Breast epithelium (tissue), 4 donors: ENCODE measurements at places on chromosomes 6 and 20. TPM values are rescaled to one million over a fixed set of nuclear protein-coding genes. Genes with fewer than 3 reads are reported as not detected.

DNA sequence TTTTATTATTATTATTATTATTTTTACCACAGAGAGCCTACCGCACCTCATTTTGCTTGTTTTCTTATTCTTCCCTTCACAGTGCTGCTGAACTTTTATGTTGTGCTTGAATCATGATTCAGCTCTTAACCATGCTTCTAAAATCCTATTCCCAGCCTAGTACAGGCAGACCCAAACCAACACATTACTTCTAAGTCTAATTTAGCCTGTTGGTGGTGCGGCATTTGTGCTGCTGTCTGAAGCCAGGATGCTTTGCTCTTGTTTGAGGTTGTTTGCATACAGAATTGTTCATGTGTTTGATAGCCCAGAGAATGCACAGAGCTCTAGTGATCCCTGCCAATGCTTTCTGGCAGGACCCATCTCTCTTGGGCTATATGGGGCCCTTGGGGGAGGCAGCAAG lies 213.5 kb upstream of the KCNG1 start:
- no peak for DNase-seq
- H3K27me3 ChIP-seq = no peaks in the 10 kb centered on the region
- H3K27ac ChIP-seq = no peak overlapping the region
- H3K4me1 ChIP-seq = no peaks in the 10 kb centered on the region
- H3K36me3 ChIP-seq = no peaks in the 10 kb centered on the region
- no peak overlapping the region for H3K4me3 ChIP-seq

DNA sequence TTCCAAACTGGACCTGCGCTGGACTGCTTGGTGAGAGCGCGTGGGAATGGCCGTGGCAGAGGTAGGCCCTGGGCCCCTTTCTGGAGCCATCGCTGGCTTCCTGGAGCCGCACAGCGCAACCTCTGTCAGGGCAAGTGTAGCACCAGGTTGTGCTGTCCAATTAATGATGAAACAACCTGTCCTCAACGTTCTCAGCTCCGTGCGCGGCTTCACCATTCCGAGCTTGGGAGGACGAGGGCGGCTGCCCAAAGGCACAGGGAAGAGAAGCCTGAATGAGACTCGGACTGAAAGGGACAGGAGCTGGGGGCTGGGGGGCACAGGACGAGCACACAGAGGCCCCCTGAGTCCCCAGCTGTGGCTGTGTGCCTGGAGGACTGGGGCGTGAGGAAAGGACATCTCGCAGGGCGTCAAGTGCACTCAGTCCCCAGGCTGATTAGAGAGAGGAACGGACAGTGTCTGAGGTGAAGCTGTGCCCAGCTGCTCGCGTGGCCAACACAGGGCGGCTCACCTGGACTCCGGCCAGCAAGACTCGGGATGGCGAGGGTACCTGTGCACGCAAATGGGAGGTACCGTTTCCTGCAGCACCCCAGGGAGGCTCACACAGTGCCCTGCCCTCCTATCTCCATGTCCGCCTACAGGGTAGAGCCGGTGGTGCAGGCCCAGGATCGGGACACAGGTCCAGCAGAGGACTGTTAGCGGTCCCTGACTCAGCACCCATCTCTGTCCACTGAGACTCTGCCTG lies 403.3 kb downstream of the TAF4 start:
- no peaks in the 10 kb centered on the region for H3K36me3 ChIP-seq
- H3K4me1 ChIP-seq = no peaks in the 10 kb centered on the region
- no peak for DNase-seq
- H3K27ac ChIP-seq = no peak overlapping the region

GRCh38 chr20:35583636-35584560 lies 31.7 kb upstream of the SPAG4 start:
- H3K4me3 ChIP-seq = no peak overlapping the region
- H3K4me1 ChIP-seq = no peaks in the 10 kb centered on the region
- H3K36me3 ChIP-seq = no peaks in the 10 kb centered on the region
- H3K27ac ChIP-seq = no peak overlapping the region
- DNase-seq = no peak

IMPG1 gene
- not detected for total RNA-seq

C20orf202 gene
- total RNA-seq = not detected

BFSP1 gene
- total RNA-seq = 1.6 TPM

NINL gene
- total RNA-seq = 12.8 TPM

KHDC1 gene
- 1.0 TPM for total RNA-seq
